ENCODE measurements at places on chromosomes 1 and 21. TPM values are rescaled to one million over a fixed set of nuclear protein-coding genes. Genes with fewer than 3 reads are reported as not detected.

GRCh38 chr1:244063498-244063897 lies 12.4 kb downstream of the ZBTB18 start:
- H3K4me1 ChIP-seq: no peaks in the 10 kb centered on the region
- H3K36me3 ChIP-seq: no peaks in the 10 kb centered on the region
- no peaks in the 10 kb centered on the region for H3K27me3 ChIP-seq
- no peak for DNase-seq

DNA sequence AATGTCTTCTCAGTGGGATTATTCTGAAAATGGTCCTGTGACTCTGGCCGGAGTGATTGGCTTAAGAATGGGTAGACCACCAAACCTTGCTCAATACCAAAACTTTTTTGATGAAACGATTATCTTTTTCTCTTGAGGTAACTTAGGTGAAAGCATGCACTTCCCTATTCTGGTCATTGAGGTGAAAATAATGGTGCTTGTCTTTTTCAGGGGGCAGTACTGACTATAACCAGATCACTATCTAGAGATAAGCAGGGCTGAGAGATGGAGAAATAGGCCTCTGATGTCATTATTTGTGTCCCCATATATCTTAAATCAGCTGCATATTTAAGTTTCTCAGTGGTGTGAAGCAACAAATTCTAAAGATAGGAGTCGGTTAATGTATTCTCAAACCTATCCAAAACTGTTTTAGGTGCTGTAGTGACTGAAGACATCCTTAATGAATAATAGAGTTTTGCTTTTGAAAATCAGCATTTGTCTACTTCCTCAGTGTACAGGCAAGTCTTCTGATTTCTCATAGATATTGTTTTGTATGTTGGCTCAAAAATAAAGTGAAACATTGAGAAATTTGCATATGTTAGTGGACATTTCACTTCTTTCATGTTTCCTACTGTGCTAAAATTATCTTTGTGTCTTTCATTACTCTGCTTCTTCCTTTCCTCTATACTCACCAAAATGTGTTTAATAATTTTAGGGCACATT lies 735.3 kb upstream of the ADGRL4 start:
- no peaks in the 10 kb centered on the region for H3K4me1 ChIP-seq
- no peaks in the 10 kb centered on the region for H3K27me3 ChIP-seq
- no peak overlapping the region for H3K4me3 ChIP-seq
- no peak overlapping the region for H3K27ac ChIP-seq
- no peaks in the 10 kb centered on the region for H3K36me3 ChIP-seq

DNA sequence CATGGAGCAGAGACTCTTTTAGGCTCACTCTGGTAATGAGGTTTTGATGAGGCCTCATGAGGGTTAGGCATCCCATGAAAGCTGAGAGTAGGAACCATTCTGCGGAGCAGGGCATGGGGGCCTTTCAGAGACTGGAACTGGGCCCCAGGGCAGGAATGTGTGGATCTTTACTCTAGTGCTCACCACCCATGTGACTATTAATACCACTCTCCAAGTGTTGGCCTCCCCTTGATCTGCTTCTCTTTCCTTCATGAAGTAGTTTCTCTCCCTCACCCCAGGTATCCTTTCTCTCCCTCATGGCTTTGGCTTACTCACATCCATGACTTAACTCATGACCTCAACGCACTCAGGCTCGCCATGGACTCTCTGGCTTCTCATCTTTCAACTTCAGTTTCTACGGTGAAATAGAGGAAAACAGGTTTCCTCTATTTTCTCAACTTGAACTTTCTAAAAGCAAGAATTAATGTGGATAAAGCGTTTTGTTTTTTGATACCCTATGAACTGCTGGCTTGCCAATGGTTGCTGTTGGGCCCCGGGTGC lies 50.5 kb upstream of the GADD45A start:
- no peak overlapping the region for H3K27ac ChIP-seq
- no peaks in the 10 kb centered on the region for H3K27me3 ChIP-seq
- no peak for DNase-seq

GRCh38 chr1:173900427-173900826 lies 16.7 kb downstream of the SERPINC1 start:
- H3K36me3 ChIP-seq: no peaks in the 10 kb centered on the region
- H3K4me3 ChIP-seq: no peak overlapping the region
- H3K27ac ChIP-seq: no peak overlapping the region
- no peaks in the 10 kb centered on the region for H3K27me3 ChIP-seq
- no peaks in the 10 kb centered on the region for H3K4me1 ChIP-seq

Gene HUNK
- 0.44 TPM for total RNA-seq

Gene KRTAP20-2
- not detected for total RNA-seq
